Hepatic stellate cell (primary cell): ENCODE measurements at places on chromosomes 16 and 17.

DNA sequence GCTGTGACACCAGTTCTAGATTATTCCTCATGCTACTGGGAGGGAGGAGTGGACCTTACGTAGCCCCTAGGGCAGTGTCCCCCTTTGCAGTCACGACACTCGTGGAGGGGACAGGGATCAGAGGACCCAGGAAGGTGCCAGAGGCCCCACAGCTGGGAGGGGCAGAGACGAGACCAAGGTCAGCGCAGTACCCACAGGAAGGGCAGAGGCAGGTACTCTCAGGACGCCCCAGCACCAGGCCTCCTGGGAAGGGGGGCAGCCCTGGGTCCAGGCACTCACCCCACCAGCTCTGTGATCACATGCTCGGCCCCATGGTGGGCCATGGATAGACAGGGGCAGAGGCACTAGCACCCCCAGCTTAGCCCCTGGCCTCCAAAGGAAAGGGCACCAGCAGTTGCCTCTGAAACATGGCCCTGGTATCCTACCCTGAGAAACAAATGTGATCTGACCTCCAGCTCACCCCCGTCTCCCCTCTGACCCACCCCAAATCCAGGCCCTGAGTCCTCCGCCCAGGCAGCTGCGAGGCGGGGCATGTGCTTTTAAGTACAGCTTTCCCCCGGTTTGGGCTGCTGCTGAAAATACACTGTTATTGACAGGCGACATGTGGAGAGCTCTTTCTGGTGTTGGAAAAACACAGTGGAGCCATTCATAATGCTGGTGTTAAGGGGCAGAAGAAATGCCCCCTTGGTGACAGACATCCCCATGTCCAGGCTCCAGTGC, 361.9 kb downstream of the C16orf95 start:
- DNase-seq: no peak

GRCh38 chr16:64916051-64916450, 205.8 kb downstream of the CDH11 start:
- no peak for DNase-seq

DNA sequence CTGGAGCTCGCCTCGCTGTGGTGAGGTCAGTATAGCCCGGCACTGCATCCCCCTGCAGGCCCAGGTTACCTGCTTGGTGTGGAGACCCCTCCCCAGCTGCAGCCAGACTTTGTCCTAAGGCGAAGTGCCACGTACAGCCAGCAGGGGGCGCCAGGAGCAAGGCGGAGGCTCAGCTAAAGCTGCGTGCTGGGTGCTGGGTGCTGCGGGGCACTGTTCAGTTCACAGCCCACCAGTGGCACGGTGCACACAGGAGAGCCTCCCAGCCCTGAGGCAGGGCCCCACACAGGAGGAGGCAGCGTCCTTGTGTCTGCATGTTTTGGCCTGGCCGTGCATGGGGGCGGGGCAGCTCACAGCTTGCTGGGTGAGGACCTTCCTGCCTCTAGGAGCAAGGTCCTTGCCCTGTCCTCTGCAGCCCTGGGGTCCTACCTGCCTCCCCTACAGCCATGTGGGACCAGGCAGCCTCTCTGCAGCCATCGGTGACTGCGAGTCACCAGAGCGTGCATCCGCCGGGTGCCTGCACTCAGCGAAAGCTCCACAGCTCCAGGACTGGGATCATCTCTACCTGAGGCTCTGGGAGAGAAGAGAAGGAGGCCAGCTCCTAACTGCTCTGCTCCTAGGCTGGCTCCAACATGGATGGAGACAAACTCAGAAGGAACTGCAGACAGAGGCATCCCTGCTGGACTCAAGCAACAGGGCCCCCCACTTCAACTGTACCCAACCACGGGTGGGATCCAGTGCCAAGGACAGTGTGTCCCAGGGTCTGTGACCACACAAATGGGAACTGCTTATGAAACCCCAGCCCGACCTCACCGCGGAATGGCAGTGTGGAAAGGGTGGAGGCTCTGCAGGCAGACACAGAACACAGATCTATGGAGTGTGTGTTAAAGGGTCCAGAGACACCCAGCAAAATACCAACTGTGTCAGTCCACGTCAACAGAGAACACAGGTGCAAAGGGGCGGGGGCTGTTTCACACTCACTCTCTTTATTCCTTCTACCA, 19.0 kb downstream of the SLC7A5 start:
- DNase-seq: peak; percentile 84

- peak; percentile 26 for DNase-seq
Observed at GRCh38 chr17:12620200-12620720, 45.4 kb upstream of the MYOCD start.

GRCh38 chr16:86384263-86384649, 126.1 kb upstream of the FOXF1 start:
- no peak for DNase-seq

DNA sequence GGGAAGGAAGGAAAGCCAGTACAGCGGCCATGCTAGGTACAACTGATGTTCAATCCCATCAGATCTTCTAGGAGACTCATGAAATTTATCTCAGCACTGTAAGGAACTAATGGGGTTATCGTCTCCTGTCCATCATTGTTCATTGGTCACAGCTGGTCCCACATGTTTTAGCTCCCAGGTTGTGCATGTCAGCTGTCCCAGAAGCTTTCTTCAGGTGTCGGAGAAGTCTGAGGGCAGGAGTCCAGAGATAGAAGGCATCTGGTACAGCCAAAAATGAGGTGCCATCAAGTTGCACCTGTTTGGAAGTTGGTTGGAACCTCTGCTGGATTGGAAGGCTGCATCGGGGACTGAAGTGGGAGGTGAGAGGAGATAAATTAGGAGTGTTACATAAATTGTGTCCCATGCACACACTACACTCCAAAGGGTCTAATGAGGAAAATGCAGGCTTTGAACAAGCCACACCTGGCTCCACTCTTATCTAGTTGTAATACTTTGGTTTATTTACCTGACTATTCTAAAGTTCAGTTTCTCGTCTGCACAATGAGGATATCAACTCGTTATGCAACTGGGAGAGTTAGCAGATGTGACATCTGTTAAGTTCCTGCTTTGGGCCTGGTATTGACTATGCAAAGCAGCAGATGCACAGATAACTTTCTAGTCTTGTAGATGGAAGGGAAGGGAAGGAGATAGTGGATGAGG, 62.9 kb downstream of the MAP2K6 start:
- no peak for DNase-seq

DNA sequence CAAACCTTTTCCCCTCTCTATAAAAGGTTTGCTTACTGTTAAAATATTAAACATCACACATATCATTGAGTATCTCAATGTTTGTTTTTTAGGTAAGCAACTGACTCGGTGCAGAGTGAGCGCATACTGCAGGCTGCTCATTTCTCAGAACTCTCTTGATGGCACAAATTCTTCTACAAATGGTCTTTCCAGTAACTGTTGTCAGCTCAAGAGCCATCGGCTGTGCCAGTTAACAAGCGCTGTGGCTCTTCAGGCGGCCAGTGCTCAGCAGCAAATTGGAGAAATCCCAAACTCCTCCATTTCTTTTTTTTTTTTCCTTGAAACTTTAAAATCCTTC, 8.6 kb downstream of the ABCA3 start:
- DNase-seq: no peak

DNA sequence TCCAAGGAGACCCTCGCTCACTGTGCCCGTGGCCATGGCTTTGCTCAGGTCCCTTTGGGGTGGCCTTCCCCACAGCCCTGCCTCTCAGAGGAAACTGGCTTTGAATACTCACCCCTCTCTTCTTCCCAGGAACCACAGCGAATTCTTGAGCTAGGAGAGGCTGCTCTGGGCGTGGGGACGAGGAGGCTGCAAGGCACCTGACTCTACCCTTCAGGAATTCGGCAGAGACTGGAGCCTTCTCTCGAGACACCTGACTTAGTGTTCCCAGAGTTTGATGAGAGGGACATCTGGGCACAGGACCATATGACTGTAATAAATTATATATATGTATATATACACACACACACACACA, 6.2 kb downstream of the LLGL2 start:
- DNase-seq: no peak

GRCh38 chr16:31187808-31188189, 7.9 kb downstream of the FUS start:
- no peak for DNase-seq

- no peak for DNase-seq
Observed at GRCh38 chr16:71185347-71185746, 45.2 kb downstream of the HYDIN start.

DNA sequence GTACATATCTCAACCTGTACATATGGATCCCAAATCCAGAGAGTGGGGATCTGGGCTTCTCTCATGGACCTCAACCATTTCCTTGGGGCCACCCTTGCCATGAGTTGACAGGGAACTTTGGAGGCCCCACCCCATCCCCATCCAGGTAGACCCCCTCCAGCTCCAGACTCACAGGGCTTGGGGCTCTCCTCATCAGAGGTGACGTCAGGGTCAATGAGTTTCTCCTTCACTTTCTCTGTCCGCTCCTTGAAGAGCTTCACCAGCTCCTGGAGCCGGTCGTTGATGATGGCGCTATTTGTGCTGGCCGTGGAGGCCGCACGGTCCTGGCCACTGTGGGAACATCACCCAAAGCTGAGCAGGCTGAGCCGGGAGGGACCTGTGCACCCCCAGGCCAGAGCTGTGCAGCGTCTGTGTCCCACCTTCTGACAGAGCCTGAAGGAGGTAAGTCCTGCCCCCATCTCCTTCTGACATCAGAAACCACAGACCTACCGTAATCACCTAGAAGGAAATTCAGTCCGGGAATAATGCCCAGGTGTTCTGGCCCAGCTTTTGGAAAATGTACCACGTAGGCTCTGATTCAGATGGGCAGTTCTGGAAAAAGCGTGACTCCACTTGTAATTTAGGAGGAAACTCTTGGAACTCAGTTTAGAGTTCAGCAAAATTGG, 50.6 kb downstream of the CNGB1 start:
- DNase-seq: no peak

DNA sequence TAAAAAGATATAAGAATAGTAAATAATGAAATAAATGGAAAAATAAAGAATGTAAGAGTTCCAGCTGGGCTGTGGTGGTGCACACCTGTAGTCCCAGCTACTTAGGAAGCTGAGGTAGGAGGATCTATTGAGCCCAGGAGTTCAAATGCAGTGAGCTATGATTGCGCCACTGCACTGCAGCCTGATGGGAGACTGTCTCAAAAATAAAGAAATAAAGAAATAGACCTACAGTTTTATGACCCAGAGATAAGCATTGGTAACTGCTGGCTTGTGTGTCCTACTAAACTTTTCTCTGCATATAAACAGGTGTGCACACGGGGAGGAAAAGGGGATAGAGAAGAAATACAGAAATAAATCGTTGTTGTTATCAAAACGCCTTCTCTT, 7.8 kb upstream of the PDP2 start:
- DNase-seq: no peak

- peak; percentile 19 for DNase-seq
Observed at GRCh38 chr17:66437476-66438026, 135.1 kb downstream of the PRKCA start.
